ENCODE measurements at places on chromosomes 13 and 19. TPM values are rescaled to one million over a fixed set of nuclear protein-coding genes. Genes with fewer than 3 reads are reported as not detected.

- DNase-seq, result peak; percentile 76
These were observed 6.3 kb upstream of the CDK8 start for GRCh38 chr13:26247608-26248007.

The RCBTB2 gene
- 11.2 TPM for total RNA-seq

The ZNF526 gene
- 20.3 TPM for total RNA-seq

GRCh38 chr13:25196971-25197370, 24.9 kb upstream of the AMER2 start:
- no peak for DNase-seq

The C1QTNF9 gene
- not detected for total RNA-seq

DNA sequence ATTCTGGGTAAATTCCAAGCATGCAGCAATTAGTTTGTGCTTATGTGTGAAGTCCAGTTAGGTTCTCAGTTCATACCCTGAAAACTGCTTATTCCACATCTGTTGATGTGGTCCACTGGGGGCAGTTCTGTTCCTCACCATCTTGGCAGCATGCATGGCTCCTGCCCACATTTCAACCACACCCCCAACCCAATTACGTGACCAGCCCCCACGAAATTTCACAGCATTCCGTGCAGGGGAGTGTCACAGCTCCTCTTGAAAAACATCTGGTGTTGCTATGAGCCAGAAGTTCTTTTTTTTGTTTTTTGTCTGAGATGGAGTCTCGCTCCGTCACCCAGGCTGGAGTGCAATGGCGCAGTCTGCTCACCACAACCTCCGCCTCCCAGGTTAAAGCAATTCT, 9.1 kb upstream of the ERVK3-1 start:
- peak; percentile 16 for DNase-seq

The SBSN gene
- under 0.01 TPM for total RNA-seq

The TEAD2 gene
- total RNA-seq, result 37.6 TPM

The ZNF790 gene
- 10.4 TPM for total RNA-seq

The ZNF254 gene
- total RNA-seq, result 15.5 TPM

- no peak for DNase-seq
These were observed 467 bp upstream of the CLN5 start for GRCh38 chr13:76991432-76991795.

The DLEU7 gene
- not detected for total RNA-seq

The CDC34 gene
- 53.1 TPM for total RNA-seq

The CCDC8 gene
- 8.6 TPM for total RNA-seq

- no peak for DNase-seq
These were observed 28.4 kb upstream of the PLA2G4C start for GRCh38 chr19:48139053-48139452.

The N4BP2L1 gene
- 1.3 TPM for total RNA-seq

GRCh38 chr13:28273919-28274318, 135.6 kb downstream of the PAN3 start:
- DNase-seq, result no peak

DNA sequence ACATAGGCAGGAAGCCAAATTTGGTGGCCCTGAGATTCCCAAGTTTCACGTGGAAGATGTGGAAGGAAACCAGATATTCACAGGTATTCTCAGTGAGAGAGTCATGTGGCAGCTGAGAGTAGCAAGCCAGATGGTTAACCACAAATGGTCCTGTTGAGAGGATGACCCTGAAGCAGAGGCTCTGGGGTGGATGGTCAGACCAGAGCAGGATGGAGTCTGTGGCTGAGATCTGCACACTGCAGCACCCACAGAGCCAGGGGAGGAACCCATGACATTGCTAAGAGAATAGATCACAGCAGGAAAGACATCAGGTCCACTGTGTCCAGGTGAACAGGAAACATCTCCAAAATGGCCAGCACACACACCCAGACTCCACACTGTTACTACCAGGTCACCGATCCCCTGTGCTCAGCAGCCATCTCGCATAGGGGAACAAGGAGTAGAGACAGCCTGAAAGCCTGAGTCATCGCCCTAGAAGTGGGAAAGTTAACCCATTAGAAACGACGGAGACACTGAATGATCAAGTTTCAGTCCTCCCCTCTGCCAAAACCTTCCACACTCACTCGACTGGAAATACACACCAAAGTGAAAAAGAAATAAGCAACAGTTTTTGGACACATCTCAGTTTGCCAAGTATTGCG, 160.0 kb downstream of the RBM26 start:
- DNase-seq, result no peak

DNA sequence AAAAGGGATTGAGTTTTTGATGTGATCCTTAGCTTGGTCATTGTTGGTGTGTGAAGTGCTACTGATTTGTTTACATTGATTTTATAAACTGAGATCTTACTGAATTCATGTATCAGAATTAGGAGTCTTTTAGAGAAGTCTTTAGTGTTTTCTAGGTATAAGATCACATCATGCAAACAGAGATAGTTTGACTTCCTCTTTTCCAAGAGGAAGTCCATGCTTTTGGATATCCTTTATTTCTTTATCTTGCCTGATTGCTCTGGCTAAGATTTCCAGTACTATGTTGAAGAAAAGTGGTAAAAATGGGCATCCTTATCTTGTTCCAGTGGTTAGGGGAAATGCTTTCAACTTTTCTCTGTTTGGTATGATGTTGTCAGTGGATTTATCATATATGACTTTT, 561.2 kb upstream of the SLITRK1 start:
- DNase-seq, result no peak

The SMAD9 gene
- 4.3 TPM for total RNA-seq

- DNase-seq, result peak; percentile 76
These were observed 6.8 kb upstream of the ARRDC2 start for GRCh38 chr19:18000915-18001776.

The SYCN gene
- total RNA-seq, result not detected

The GPR18 gene
- total RNA-seq, result not detected

DNA sequence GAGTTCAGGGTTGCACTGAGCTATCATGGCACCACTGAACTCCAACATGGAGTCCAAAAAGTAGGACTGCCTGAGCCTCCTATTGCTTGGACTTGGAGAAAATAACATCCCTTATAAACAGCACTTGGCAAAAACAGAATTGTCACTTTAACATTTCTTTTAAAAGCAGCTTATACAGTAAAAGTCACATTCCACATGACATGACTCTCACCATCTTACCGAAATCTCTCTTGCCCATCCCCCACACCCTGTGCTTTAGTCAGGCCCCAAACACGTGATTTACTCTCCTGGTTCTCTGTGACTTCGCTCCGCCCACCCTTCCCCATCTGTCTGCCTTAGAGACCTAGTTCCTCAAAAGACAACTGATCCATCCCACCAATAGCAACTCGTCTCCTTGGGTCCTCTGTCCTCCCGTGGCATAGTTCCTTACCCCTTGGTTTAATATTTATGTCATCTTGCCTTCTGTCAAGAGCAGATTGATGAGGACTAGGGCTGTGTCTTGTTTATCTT, 4.6 kb downstream of the SAFB start:
- peak; percentile 31 for DNase-seq

DNA sequence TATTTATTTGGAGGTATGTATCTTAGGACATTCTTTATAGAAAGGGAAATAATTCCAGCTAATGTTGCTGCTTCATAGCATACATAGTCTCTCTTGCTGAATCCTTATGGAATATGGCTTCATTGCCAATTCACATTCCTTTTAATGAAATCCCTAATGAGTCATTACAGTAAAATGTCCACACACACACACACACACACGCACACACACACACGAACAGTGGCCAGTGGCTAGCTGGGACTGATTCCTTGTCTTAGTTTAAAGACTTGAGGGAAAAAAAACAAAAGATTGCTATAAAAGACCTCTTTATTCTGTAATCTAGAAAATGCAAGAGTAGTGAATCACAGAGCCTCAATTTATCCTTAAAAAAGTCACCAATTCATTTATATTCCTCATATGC, 301.6 kb downstream of the SLITRK6 start:
- peak; percentile 30 for DNase-seq

DNA sequence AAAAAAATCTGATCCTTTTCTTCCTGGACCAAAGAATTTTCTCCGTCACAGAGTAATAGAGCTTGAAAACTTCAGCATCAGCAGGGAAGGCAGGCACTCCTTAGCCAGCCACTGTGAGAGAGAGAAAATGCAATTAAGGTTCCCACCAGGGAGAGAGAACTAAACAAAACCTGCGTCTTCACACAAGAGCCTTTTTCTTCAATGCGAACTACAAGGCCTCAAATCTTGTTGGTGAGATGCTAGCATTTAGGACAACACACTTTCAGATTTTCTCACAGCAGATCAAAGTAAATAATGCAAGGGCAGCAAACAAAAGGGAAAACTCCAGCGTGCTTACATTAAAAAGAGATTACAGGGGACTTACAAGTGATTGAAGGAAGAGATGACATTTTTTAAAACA, 80.1 kb downstream of the DACH1 start:
- no peak for DNase-seq

The RYR1 gene
- total RNA-seq, result under 0.01 TPM

Measured in fibroblast of villous mesenchyme (primary cell).